ENCODE measurements at places on chromosomes 13 and 19.

DNA sequence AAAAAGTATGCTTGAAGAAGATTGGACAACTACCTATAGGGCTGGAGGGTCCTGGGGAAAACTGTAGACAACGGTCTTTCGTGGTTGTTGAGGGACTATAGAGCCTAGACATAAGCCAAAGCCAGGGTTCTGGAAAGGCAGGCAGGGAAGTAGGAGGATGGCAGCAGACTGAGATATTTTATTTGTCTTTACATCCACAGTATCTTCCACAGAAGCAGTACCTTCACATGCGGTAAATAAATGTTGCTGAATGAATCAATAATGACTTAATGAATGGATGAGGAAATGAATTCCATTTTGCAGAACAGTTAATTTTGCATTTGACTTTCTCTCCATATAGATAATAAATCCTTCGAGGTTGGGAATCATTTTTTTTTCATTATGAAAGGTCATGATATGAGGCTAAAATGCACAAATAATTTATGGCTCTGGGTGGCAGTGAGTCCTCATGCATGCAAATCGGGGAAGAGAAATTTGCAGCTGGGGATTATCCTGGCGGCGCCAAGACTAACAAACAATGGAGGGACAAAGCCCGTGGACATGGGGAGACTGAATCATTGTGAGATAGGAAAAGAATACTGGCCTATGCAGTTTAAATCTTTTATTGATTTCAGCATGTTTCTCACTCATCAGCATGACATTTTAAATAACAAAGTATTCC is 102.0 kb downstream of the ERCC5 start:
- DNase-seq = peak; percentile 18

GRCh38 chr13:34458756-34459715 is 483.0 kb upstream of the NBEA start:
- DNase-seq = no peak

DNA sequence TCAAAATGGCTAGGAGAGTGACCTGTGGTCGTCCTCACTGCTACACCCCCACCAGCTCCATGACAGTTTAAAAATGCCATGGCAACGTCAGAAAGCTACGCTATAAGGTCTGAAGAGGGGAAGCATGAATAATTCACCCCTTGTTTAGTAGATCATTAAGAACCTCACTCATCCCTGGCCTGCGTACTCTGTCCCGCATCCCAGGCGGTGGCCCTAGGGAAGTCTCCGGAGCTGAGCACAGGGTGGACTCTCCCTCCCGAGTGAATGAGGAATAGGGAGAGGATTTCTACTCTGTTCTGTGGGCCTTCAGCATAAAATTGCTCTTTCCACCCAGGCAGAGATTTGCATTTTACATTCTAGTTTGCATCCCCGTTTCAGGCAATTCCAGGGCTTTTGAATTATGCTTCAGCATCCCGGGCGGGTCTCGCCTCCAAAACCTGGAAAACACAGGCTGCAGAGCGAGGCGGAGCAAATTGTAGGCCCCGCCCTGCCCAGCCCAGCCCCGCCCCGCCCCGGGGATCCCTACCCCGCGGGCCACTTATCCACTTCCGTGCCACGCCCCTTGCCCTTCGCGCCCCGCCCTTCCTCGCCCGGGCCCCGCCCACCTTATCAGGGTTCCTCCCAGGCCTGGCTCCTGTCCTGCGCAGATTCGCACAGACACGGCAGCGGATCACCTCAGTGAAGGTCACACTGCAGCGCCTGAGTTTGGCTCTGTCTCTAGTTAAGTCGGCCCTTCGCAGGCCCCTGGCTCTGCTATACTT is 7.5 kb upstream of the ZNF525 start:
- DNase-seq = no peak

- DNase-seq = no peak
Observed at GRCh38 chr19:44142059-44142433, 692 bp downstream of the ZNF234 start.

- no peak for DNase-seq
Observed at GRCh38 chr13:37067874-37068273, 8.4 kb upstream of the SUPT20H start.

GRCh38 chr13:53174545-53174944 is 145.9 kb downstream of the OLFM4 start:
- no peak for DNase-seq

DNA sequence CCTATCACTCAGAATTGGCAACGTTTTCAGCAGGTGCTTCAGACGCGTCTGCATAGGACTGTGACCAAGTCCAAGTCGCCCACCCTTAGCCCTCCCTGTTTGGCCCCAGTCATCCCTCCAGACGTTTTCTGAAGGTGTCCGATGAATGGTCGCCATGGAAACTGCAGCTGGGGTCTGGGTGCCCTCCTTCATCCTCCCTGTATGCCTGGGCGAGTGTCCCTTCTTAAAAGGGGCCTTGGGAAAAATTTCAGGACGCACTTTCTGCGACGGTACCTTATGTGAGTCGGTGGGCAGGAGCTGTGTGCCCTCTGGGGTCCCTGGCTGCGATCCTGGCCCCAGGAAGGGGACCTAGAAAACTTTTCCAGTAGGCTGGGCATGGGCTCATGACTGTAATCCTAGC is 25.1 kb downstream of the MAN2B1 start:
- no peak for DNase-seq

- no peak for DNase-seq
Observed at GRCh38 chr13:79659121-79659521, 178.2 kb downstream of the NDFIP2 start.

DNA sequence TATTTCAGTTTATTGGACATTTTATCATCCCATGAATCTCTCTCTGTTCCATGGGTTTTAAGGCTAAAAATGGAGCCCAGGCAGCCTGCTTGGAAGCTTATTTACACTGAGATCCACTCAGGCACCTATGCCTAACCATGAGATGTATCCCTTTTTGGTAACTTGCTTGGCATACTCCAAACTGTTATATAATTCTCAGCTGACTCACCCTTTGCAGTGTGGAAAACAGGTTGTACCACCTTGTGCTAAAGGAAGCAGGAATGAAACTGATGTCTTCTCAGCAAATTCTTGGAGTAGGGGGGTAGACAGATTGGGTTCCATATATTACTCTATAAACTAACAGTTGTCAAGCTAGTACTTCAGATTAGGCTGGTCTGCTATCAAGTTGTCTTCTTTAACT is 483.6 kb downstream of the KLF5 start:
- no peak for DNase-seq

DNA sequence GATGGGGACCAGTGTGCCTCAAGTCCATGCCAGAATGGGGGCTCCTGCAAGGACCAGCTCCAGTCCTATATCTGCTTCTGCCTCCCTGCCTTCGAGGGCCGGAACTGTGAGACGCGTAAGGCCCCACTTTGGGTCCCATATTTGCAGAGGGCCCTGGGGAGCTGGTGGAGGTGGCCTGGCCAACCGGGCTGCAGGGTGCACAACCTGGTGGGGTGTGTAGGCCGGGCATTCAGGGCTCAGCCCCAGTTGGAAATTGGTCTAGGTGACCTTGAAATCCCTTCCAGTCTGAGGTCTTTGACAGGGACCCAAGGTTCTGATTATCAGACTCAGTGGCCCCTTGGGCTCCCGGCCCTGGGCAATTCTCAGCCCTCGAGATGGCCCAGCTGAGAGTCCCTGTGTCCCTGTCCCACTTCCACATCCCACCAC is 8.3 kb downstream of the F7 start:
- DNase-seq = no peak

DNA sequence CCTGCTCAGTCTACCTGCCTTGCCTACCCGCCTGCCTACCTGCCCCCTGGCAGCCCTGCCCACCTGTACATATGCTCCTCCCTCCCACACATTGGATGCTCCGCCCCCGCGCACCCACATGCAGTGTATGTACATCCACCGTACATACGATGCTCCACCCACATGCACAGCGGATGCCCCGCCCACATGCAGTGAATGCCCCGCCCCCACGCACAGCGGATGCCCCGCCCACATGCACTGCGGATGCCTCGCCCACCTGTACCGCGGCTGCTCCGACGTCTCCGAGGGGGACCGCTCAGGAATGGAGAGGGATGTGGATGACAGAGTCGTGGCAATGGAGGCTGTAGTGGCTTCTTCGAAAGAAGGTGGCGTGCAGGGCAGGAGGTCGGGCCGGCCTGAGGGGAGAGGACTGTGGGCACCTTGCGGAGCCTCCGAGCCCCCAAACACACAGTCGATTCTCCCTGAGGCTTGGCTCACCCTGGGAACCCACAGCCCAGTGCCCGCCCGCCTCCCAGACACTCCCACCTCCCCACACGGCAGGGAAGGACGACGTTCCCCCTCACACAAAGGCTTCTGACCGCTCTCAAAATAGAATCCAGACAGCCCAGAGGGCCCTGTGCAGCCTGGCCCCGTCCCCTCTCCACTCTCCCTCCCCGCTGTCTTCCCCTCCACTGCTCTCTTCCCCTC is 16.5 kb upstream of the CACTIN start:
- no peak for DNase-seq

Data from hypothalamus (tissue), 51 donors.